ENCODE measurements at places on chromosomes 16 and 17.

DNA sequence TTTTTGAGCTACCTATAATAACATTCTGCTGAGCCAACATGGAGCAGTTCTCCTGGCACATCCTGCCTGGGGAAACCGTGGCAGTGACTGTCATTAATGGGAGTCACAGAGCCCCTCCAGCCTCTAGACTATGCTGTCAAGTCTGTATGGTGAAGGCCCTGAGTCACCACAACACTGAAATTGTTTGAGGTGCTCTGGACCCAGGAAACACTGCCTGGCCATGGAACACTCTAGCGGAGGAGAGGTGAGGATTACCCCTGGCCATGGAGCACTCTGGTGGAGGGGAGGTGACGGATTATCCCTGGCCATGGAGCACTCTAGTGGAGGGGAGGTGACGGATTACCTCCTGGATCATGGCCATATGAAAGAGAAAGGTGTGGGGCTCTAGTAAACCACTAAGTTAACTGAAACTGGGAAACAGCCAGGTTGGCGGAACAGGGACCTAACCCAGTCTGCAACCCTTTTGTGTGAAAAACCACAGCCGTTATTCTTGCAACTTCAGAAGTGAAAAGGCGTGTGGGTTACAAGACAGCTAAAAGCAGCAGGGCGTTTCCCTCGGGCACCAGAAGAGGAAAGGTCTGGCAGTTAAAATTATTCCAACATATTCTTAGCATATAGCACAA is 156.7 kb downstream of the KCNJ12 start:
- DNase-seq: no peak

GRCh38 chr17:80884811-80885210 is 106.8 kb upstream of the CHMP6 start:
- DNase-seq: no peak

DNA sequence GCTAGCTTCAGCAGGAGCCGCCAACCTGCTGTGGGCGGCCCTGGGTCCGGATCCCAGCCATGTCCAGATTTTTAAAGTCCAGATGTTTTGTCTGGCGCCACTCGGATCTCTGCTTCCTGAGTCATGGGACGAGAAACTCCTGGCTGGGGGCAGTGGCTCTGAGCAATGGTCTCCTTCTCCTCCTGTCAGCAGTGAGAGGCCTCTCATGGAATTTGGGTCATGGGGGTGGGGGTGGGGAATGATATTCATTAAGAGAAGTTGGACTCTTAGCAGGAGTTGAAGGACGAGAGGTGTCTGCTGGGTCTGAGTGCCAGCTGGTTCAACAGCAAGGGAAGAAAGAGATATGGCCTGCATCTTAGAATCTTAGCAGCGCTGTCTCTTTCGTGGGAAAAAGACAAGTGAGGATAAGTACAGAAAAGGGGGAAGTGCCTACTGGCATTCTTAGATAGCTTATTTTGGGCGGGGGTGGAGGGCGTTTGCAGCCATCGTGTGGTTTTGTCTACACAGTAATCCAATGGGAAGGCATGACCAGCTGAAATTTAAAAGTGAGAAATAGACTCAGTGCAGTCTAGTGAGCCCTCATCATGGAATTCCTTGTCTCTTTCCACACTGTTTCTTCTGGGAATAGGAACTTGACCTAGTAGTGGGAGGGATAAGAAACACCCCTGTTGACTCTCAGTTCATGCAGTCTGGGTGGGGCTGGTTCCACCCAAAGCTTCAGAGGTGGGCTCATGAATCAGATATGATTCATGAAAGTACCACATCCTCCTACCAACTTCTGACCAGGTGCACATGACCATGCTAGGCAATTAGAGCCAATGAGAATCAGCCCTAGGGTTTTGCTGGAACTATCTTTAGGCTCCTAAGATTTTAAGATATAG is 80.5 kb downstream of the MYH13 start:
- DNase-seq: no peak

DNA sequence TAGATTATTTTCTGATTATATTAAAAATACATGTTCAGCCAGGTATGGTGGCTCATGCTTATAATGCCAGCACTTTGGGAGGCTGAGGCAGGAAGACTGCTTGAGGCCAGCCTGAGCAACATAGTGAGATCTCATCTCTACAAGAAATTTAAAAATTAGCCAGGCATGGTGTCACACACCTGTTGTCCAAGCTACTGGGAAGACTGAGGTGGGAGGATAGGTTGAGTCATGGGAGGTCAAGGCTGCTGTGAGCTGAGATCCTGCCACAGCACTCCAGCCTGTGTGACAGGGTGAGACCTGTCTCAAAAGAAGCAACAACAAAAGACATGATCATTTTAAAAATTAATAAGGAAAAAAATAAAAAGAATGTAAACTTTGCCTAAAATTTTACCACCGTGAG is 40.7 kb downstream of the PRAC1 start:
- DNase-seq: no peak

DNA sequence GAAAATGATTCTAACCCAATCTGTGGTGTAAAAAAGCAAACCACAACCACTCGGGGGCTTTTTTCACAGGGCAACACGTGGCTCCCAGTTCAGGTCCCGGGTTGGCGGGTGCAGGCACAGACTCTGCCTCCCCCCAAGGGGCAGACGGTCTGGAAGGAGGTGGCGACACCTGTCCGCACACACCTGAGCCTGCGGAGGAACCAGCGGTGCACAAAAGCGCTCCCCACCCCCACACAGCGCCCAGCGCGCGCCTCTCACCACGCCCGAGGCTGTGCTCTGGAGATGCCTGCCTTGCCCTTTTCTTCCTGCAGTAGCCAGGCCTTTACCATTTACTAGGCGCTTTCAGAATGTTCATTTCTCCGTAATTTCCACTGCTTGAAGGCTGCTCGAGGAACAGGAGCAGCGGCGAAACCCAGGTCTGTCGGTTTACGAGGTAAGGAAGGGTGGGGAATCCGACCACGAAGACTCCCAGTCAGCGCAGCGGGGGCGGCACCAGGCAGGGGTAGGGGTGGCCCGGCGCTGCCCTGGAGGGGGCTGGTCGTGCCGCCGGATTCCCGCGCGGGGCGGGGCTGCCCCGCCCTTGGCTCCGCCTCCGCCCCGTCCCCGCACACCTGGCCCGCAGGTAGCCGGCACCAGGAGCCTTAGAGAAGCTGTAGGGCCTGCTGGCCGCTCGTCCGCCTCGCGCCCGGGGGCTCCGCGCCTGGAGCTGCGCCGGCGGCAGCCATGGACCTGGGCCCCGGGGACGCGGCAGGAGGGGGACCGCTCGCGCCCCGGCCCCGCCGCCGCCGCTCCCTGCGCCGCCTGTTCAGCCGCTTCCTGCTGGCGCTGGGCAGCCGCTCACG is at the start of gene USP43:
Gene USP43, plus strand, starts transcription at position 608 of the 842 bp plus-strand sequence. Its CDS starts 116 bp downstream, at position 724.
- DNase-seq: no peak
